ENCODE measurements at places on chromosomes 6 and 20.

DNA sequence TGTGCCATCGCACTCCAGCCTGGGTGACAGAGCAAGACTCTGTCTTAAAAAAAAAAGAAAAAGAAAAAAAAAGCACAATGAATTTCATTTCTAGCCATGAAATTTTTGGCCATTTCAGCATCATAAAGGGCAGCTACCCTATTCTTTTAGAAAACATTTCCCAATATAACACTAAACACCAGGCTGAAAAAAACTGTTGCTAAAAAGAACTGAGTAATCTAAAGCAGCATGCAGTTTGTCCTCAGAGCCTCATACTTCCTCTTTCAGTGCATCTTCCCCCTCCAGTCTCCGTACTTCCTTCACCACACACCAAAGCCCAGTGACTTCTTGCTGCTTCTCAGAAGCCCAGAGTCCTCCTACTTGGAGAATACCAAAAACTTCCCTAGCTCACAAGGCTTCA is 5.6 kb upstream of the IFNGR1 start:
- no peak for DNase-seq

DNA sequence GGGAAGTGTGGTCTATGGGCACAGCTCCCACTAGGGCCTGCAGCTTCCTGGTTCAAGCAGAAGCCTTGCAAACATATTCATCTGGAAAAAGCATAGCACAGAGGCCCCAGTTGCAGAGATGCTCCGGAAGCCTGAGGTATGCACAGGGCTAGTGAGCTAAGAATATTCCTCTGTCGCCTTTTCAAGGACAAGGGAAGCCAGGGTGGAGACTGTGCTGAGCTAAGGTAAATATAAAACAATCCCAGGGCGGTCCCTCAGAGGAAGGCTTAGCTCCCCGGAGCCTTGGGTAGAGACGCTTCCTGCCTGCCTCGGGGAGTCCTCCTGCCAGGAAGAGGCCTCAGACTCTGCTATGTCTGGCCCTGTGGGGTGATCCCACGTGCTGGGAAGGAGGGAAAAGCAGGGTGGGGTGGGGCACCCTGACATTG is 134.8 kb upstream of the FOXA2 start:
- DNase-seq, result no peak

- DNase-seq, result peak; percentile 80
Observed at GRCh38 chr6:107657755-107658461, 166.2 kb downstream of the SCML4 start.

- DNase-seq, result peak; percentile 57
Observed at GRCh38 chr20:46013829-46014516, 5.3 kb downstream of the MMP9 start.

GRCh38 chr6:6609450-6609849 is 20.9 kb downstream of the LY86 start:
- no peak for DNase-seq

- no peak for DNase-seq
Observed at GRCh38 chr20:34871320-34871926, 1.2 kb downstream of the GGT7 start.

GRCh38 chr6:142489722-142490610 is 188.2 kb downstream of the ADGRG6 start:
- no peak for DNase-seq

- DNase-seq, result no peak
Observed at GRCh38 chr20:1333462-1334369, 4.8 kb upstream of the SDCBP2 start.

DNA sequence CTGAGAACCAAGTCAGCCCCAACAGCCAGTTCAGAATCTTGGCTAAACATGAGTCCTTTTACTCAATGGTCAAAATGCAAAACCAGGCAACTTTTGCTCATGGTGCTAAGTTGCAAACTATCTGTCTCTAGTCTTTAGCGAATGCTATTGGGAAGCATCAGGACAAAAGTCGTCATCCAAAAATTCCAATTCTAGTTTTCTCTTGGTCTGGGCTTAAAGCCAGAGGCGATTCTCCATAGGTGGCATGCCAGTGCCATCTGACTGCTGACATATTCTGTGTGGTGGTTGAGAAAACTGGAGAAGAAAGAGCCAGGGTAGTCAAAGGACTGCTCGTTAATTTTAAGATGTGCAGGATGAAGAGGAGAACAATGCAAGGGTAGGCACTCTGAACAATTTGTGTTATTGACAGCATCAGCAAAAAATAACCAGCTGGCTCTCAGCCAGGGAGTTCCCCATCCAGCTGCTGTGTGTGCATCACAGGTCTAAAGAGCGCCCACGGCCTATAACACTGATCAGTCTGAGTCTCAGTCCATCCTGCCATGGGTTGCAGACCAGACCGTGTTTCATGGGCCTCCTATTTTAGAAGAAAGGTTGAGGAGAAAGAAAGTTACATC is 313.6 kb downstream of the ALDH8A1 start:
- DNase-seq, result no peak

DNA sequence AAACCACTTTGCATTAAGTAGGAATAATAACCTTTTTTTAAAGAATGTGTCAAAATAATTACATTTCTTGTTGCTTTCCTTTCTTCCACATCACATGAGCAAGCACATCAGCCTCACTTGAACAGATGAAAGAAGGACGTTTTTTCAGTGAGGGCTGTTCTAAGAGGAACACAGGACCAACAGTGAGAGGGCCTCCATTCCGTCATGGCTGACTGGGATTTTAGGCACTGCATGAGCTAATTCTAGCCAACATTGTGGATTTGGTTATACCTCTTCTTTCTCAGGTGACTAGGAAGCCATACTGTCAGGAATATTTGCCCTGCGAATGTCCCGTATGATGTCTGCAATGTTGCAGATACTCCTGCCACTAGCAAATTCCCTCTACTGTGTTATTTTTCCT is 87.6 kb downstream of the LINC00237 start:
- DNase-seq, result no peak

GRCh38 chr6:115270953-115271352 is 789.7 kb downstream of the FRK start:
- no peak for DNase-seq

GRCh38 chr6:159252955-159253508 is 83.8 kb downstream of the FNDC1 start:
- peak; percentile 13 for DNase-seq

DNA sequence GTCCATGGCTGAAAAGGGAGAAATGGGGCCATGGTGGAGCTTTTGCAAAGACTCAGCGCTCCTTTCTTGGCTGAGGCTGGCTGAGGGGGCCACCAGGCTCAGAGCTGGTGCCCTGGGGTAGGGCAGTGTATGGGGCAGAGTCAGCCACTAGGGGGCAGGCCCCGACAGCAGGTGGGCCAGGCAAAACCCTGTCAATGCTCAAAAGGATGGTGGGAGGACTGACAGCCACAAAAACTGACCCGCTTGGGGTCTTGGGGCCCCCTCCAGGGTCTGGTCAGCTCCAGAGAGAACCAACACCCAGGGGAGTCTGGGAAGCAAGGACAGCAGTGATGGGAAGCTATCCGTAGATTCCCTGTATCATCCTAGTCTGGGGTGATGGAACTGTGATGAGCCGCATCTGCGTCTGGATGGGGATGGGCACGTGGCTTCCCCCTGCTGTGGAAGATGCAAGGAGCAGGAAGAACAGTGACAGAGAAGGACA is 306.9 kb downstream of the DHX35 start:
- peak; percentile 50 for DNase-seq

GRCh38 chr20:53929974-53930650 is 140.3 kb downstream of the BCAS1 start:
- no peak for DNase-seq

DNA sequence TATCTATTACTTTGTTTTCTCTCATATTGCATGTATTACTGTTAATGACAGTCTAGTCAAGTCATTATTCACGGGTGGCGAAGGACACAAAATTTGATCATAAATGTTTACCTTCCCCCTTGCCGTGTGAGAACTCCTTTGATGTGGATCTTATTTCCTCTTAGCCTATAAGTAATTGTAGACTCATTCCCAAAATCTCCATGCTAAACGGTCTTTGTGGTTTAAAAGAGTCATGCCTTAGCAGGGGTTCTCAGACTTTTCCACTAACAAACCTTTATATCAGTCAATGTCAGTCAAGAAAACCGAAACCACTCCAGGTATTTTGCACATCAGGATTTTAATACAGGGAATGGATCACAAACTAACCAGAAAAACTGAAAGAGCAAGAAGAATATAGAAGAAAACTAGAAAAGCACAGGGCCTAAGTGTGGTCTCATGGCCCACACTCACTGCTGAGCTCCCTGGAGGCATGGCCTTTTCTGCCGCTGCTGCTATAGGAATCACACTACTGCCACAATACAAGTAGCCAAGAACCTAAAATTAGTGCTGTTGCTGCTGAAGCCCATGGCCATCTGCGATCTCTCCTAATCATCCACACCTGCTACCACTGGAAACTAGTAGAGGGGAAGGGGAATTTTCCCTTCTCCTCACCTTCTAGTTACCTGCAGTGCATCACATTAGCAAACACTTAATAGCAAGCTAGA is 186.0 kb upstream of the POU3F2 start:
- no peak for DNase-seq

- DNase-seq, result peak; percentile 48
Observed at GRCh38 chr6:32415521-32416019, 8.6 kb upstream of the BTNL2 start.

GRCh38 chr6:24757611-24758010 is 17.1 kb upstream of the GMNN start:
- no peak for DNase-seq

DNA sequence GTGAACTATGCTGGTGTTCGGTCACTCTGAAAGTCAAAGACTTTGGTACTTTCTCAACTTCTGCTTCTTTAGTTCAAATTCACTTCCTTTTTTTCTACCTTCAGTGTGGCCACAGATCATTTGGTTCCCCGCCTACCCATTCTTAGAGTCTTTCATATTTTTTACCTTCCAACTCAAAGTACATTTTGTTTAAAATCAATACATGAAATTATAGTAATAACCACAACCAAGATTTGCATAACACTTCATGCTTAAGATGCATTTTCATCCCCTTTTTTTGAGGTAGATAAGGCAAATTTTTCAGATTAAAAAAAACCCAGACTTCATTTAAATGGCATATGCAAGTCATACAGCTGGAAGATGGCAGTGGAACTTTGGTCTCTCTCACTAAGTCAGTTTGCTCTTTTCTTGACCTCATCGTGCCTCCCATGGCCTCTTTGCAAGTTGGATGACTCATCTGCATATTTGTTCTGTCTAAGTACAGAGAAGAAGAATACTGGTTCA is 11.9 kb upstream of the CNR1 start:
- no peak for DNase-seq

DNA sequence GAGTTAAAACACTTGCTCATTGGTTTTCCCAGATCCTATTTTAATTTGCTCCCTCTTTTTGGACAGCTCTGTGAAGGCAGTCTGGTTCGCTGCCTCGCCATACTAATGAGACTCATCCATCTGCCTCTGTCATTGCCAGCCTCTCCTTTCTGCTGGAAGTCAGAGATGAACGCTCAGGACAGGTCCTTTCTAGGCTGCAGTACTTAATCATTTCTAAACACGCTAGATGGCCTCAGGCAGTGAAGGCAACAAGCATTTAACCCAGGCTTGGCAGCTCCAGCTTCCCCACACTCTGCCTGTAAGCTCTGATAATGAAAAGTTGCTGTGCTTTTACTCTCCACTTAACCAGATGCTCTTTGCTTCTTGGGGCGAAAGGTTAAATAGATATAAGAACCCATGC is 286.7 kb upstream of the POU3F2 start:
- no peak for DNase-seq

DNA sequence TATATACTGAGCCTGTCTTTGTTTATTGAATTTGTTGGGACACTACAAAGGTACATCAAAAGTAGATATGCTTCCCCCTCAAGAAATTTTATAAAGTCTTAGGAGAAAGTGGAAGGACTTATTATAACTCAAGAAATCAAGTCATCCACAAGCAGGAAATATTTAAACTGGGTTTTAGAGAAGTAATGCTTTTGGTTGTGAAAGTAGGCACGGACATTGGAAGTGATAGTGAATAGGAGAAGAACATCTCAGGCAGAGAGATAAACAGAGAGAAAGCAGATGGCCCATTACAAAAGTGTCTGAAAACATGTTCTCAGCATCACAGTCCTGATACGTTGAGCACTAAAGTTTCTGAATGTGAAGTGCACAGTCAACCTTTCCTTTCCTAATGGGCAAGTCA is 415.6 kb upstream of the RNF217 start:
- no peak for DNase-seq

DNA sequence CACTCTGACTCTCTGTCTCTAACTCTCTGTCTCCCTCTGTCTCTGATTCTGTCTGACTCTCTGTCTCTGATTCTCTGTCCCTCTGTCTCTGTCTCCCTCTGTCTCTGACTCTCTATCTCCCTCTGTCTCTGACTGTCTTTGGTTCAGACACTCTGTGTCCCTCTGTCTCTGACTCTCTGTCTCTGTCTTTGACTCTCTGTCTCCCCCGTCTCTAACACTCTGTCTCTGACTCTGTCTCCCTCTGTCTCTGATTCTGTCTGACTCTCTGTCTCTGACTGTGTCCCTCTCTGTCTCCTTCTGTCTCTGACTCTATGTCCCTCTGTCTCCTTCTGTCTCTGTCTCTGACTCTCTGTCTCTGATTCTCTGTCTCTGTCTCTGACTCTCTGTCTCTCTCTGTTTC is 21.7 kb upstream of the NOL4L start:
- no peak for DNase-seq

DNA sequence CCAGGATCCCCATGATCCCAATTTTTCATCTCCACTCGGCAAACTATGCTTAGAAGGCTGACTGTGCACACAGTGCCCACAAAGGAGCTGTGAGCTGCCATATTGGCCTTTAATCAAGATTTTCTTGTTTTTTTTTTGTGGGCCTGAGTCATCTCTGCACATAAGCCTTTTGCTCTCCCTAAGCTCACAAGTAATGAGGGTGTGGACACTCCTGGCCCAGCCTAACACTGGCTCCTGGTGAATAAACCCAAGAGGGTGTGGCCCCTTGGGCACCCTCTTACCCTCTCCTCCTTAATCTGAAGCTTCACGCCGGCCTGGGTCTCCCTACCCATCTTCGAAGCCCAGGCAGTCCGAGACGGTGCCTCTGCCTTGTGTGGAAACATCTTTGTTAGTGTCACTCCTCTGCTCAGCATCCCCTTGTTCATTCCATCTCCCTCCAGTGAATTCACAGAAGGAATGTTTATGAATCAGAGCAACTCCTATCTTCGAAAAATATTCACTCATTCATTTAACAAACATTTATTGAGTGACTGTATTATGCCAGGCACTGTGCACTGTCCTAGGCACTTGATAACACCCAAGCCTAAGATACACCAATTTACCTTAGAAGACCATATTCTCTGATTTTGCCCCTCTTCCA is 22.2 kb upstream of the MRPS10 start:
- no peak for DNase-seq

DNA sequence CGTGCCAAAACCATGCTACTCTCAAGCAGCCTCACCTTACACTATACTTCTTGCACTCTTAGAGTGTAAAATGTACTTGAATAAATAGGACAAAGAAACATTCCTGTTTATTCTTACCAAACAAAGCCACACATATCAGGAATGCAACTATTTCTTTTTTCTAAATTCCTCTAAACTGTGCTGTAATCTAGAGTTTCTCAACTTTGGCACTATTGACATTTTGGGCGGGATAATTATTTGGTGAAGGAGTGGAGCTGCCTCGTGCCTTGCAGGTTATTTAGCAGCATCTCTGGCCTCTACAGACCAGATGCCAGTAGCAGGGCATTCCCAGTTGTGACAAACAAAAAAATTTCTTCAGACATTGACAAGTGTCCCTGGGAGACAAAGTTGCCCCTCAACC is 86.9 kb downstream of the PHACTR1 start:
- no peak for DNase-seq

Data from hepatic stellate cell (primary cell).